ENCODE measurements at places on chromosomes 5 and 9.

- no peak for DNase-seq
These were observed 40.3 kb downstream of the SERINC5 start for GRCh38 chr5:80215523-80215922.

DNA sequence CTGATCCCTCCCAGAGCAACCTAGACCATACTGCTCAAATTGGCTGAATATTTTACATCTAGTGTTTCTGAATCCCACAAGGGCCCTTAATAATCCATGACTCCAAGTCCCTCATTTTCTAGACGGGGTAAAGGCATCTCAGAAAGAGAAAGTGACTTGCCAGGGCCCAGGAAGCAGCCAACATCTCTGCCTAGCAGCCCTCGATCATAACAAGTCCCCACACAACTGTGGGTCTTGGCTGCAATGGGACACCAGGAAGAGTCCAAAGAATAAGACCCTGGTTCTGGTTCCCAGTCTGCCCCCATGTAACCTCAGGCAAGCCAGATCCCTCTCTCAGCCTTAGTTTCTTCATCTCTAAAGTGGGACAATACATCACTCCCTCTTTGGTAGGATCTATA lies 6.3 kb downstream of the ANXA6 start:
- no peak for DNase-seq

- DNase-seq: no peak
These were observed 107.1 kb upstream of the MSX2 start for GRCh38 chr5:174617285-174617684.

- DNase-seq: no peak
These were observed 45.0 kb downstream of the TRIM36 start for GRCh38 chr5:115124741-115125140.

DNA sequence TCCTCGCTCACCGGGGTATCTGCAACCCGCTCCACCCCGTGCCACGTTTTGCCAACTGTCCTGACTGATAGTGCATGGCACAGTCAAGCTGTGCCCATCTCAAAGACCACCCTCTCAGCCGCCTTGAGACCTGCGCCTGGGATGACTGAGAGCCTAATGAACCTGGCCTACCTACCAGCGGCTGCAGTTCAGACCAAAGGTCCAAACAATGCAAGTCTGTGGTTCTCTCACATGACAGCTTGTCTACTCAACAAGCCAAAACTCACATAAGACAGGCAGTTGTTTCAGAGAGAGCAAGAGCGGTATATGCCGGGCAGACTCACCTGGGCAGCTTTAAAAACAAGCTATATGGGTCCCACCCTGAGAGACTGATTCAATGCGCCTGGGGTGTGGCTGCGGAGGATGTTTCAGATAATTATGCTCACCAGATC lies 70.5 kb downstream of the EPB41L4B start:
- no peak for DNase-seq

- no peak for DNase-seq
These were observed 55.9 kb downstream of the RASGEF1C start for GRCh38 chr5:180153099-180153498.

DNA sequence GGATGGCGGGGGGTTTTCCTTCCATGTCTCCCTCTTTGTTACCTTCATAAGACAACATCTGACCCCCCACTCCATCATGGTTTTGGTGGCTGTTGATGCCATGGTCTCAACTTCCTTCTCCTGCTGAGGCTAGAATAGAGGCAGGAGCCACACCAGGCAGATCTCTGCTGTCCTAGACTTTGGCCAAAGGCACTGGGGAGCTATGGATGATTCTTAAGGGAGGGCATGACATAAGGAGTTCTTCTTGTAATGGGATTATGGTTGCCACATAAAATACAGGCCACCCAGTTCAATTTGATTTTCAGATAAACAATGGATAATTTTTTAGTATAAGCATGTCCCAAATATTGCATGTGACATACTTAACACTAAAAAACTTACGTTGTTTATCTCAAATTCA lies 52.2 kb upstream of the IER5L start:
- no peak for DNase-seq

GRCh38 chr9:27460226-27461023 lies 63.7 kb upstream of the IFNK start:
- DNase-seq: no peak

DNA sequence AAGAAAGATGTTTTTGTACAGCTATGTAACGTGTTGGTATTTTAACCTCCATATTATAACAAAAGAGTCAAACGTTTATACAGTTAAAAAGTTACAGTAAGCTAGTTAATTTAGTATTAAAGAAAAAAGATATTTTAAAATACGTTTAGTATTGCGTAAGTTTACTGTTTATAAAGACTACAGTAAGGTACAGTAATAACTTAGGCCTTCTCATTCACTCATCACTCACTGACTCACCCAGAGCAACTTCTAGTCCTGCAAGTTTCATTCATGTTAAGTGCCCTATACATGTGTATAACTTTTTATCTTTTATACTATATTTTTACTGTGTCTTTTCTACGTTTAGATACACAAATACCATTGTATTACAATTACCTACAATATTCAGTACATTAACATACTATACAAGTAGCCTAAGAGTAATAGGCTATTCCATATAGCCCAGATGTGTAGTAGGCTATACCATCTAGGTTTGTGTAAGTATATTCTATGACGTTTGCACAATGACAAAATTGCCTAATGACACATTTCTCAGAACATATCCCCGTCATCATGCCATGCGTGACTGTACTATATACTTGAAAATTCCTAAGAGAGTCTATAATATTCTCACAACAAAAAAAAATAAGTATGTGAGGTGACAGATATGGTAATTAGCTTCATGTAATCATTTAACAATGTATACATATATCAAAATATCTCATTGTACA lies 33.8 kb downstream of the ERP44 start:
- DNase-seq: no peak

DNA sequence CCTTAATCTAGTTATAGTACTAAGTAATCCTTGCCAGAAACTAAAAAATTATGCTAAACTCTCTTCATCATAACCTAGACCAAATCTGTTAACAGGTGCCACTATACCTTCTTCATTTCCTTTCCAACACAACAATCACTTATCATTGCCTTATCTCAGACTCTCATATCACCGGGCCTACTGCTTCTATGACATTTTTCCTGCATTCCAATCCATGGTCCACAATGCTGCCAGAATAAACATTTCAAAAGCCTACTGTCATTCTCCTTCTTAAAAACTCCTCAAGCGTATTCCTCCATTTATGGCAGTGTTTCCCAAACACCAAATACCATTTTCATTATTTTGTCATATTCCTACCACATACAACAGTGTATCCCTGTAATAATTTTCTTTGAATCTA lies 6.5 kb downstream of the PPP6C start:
- DNase-seq: no peak

GRCh38 chr9:108316630-108317029 lies 539.2 kb downstream of the ACTL7B start:
- no peak for DNase-seq

DNA sequence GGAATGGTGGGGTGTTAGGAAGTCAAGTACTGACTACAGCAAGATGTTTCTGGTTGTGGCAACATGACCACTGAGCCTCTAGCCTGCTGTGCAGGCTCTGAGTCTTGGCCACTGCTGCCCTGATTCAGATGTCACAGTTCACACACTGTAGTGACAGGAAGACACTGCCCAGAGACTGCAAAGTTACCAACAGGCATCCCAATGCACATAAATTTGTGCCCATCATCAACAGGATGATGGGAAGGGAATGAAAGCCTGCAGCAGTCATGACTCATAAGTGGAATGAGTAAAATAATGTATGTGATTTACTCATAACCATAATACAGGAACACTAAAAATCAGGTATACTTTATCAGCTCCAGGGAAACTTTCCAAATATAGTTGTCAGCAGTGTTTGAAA lies 251.6 kb upstream of the HAPLN1 start:
- DNase-seq: no peak

DNA sequence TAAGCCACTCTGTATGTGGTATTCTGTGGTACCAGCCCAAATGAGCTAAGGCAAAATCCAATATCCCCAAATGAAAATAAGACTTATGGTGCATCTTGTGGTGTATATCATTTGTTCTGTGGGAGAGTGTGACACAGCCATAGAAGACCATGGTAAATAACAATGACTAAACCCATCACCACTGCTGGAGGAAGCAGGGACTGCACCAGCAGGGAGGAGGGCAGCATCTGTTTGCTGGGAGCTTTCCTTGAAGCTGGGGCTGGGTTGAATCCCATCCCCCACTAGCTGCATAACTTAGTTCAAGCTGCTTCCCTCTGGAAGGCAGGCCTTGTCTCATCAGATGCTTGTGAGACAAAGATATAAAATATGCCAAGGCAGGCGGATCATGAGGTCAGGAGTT lies 14.2 kb downstream of the GADD45G start:
- no peak for DNase-seq

DNA sequence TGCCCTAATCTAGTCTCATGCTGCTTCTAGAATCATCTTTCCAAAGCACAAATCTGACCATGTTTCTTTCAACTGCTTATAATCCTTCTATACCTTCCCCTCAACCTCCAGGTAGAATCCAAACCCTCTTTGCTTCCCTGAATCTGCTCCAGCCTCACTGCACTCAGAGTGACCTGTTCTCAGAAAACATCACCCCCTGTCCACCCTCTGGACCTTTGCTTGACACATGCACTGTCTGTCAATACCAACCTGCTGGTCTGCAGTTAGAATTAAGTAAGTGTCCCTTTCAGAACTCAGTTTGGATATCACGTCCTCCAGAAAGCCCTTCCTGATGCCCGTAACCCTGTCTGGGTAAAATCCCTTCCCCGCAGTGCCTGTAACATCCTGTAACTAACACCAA lies 63.1 kb downstream of the SH3TC2 start:
- DNase-seq: no peak

GRCh38 chr5:39108987-39109386 lies 34.8 kb upstream of the RICTOR start:
- DNase-seq: no peak

DNA sequence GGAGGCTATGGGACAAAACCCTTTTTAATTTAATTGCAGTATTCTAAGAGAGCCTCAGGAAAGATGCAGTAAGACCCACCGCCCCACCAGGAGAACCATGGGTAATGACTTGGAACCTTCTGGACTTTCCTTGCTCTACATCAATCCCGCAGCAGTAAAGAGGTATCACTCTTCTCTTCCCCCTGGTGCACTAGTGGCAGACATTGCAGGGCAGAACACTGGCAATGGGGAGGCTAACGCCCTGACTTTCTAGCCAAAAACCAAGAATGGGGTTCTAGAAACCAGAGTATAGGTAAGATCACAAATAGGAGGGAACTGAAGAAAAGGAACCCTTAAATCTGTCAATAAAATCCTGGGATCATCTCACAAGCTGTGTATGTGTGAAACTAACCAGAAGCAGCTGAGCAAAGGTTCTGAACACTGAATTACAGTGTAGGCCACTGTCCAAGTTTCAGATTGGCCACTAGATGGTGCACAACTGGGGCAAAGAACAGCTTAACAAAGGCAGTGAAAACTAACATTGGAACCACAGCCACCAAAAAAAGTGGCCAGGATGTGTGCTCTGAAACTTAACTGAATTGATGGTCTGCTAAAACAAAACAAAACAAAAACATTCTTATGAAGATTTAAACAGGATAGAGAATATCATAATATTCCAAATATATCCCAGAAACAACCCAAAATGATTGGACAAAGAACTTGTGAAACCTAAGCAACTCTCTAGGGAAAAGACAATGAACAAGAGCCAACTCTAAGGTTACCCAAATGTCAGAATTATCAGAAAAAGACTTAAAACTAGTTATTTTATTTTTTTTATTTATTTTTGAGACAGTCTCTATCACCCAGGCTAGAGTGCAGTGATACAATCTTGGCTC lies 6.6 kb upstream of the FAM151B start:
- DNase-seq: no peak

GRCh38 chr5:72107901-72108201 lies 576 bp downstream of the MAP1B start:
- DNase-seq: no peak

All from T-helper 9 cell (primary cell).